ENCODE measurements at places on chromosomes 6 and 20.

GRCh38 chr6:167407239-167408064 is 82.6 kb downstream of the TTLL2 start:
- DNase-seq, result no peak

GRCh38 chr6:131792091-131792496 is 15.7 kb upstream of the ENPP1 start:
- DNase-seq, result no peak

- DNase-seq, result no peak
Observed at GRCh38 chr20:62212299-62212698, 7.8 kb downstream of the HRH3 start.

DNA sequence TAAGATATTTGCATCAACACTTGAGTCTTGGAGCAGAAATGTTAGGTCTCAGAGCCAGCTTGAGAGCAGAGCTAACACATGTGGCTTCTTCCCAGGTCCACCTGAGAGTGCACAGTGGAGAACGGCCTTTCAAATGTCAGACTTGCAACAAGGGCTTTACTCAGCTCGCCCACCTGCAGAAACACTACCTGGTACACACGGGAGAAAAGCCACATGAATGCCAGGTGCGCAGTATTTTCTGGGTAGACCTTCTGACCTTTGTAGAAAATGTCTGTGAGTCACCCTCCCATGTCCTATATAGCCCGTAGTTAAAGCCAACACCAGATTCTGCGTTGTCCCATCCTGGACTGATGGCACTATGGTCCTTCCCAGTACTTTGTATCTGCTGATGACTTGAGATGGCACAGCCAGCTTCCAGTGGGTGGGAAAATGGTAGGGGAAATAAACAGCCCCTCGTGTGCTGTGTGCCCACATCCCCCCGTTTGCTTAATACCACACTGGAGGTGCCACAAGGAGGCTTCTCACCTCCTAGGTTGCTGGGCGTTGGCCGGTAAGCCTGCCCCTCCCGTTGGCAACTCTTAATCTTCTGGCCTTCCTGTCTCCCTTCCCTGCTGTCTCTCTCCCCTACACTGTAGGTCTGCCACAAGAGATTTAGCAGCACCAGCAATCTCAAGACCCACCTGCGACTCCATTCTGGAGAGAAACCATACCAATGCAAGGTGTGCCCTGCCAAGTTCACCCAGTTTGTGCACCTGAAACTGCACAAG is 20.3 kb downstream of the PRDM1 start:
- DNase-seq, result no peak

GRCh38 chr20:35823147-35823546 is 51.3 kb downstream of the PHF20 start:
- no peak for DNase-seq

DNA sequence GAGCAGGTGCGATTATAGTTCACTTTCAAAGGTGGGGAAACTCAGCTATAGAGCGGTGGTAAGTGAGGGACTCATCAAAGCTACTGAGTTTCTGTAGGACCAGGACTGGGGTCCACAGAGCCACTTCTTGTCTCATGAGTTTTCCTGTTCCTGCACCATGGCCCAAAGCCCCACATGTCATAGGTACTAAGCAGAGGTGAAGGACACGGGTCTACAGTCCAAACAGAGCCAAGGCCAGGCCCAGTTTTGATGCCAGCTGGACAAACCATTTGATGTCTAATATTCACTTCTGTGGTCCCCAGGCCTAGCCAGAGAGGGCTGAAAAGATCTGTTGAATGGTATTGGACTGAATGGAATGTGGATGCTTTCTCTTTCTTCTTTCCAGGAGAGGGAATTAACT is 11.0 kb downstream of the BPIFB6 start:
- no peak for DNase-seq

- no peak for DNase-seq
Observed at GRCh38 chr20:54188132-54188849, 14.5 kb upstream of the CYP24A1 start.

- no peak for DNase-seq
Observed at GRCh38 chr6:157597461-157598312, 216.7 kb downstream of the ZDHHC14 start.

- DNase-seq, result no peak
Observed at GRCh38 chr6:142773859-142774648, 170.9 kb downstream of the HIVEP2 start.

- no peak for DNase-seq
Observed at GRCh38 chr6:33882154-33882553, 78.4 kb upstream of the MLN start.

DNA sequence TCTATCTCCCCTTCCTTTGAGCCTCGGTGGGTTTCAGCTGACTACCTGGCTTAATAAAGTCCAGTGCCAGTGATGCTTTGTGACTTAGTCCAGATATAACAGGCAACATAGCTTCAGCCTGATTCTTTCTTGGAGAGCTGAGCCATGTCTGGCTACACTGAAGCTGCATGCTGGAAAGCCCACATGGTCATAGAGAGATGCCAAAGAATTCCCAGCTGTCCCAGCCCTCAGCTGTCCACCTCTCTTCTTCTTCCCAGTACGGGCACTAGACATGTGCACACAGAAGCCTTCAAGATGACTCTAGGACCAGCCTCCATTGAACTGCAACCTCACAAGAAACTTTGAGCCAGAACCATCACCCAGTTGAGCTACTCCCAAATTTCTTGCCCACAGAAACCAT is 154.1 kb upstream of the MYLIP start:
- DNase-seq, result no peak

DNA sequence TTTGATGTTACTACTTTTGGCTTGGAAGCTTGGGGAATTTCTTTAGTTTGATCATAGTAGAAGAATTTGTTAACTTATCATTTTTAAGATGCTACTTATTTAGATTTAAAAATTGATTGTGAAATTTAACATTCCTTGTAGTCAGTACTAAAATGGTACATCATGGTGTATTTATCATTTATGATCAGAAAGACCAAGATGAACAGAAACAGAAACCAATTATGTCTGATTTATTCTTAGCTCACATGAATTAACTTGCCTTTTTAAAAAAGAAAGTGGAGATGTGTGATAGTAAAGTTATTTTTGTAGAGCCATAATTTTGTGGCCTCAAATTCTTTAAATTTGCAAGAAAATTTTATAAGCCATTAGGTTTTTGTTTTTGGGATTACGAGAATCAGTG is 77.6 kb downstream of the LIN28B start:
- DNase-seq, result no peak

- no peak for DNase-seq
Observed at GRCh38 chr6:91822581-91822980, 1235.7 kb upstream of the MAP3K7 start.

GRCh38 chr20:3172933-3173609 is at the start of gene LZTS3:
Gene LZTS3 (minus strand): TSS chr20:3173549. CDS start chr20:3167163, 6,386 bp downstream.
- peak; percentile 69 for DNase-seq

GRCh38 chr6:100622907-100623692 is 158.4 kb upstream of the SIM1 start:
- no peak for DNase-seq

DNA sequence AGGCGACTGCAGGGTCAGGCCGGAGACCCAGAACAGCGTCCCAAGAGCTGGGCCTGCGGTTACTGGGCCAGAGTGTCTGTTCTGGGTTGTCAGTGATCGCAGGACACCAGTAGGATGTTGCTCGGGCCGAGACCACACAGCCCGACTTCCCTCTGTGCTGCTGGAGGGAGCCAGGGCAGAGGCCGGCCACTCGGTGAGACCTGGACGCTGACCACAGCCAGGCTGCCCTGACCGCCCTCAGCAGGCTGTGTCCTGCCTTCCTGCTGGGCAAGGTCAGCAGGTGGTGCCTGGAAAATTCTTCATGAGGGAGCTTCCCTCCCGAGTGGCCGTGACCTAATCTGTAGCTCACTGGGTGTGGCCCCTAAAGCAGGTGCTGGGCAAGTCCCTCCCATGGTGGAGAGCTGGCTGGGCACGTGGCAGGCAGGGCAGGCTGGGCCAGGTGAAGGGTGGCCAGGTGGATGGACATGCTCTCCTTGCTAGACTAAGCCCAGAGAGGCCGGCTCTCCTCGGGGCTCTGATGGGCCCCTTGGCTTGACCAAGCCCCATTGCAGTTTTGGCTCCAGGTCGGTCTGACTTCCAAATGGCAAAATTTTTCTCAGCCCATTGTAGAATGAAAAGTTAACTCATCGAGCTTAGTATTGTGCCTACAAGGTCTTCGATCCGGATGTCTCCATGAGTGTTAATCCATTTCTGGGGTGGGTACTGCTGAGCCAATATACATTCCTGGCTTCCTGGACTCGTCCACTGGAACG is 1.9 kb downstream of the SLCO4A1 start:
- no peak for DNase-seq

- no peak for DNase-seq
Observed at GRCh38 chr6:87102151-87102621, 7.3 kb upstream of the CGA start.

DNA sequence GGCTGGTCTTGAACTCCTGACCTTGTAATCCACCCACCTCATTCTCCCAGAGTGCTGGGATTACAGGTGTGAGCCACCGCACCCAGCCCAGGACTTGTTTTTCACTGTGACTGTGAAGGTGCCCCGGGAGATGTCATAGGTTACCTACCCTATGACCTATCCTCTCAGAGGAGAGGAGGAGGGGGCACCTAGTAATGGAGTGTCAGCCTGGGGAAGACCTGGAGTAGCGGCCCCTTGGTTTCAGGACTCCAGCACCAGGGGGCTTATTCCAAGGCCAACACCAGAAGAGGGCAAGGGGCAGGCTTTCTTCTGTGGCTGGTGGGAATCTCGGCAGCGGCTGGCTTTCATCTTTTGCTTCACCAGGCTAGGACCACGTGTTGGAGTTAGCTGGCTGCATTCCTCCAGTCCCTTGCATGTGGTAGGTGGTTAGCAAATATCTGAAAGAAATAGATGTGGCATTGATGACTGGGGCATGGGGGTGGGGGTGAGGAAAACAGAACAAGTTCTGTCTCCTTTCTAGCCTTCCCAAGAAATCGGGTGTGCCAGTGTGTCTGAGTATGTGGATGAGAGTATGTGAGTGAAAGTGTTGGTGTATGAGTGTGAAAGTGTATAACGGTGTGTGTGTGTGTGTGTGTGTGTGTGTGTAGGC is 7.9 kb upstream of the ITPR3 start:
- no peak for DNase-seq

DNA sequence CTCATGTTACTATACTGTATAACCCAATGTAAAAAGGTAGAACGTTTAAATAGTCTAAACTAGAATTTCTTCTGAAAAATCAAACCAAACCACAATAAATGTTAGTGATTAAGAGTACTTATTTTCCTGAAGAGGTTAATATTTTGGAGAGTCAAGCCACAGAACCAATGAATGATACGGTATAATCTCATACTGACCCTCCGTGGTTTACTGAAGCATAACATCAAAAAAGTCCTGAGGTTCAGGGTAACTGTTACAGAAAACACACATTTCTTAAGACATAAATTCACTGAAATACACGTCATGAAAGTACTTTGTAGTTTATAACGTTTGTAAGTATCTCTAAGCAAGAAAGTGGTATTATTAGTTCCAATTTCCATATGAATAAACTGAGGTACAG is 28.9 kb downstream of the ESF1 start:
- no peak for DNase-seq

DNA sequence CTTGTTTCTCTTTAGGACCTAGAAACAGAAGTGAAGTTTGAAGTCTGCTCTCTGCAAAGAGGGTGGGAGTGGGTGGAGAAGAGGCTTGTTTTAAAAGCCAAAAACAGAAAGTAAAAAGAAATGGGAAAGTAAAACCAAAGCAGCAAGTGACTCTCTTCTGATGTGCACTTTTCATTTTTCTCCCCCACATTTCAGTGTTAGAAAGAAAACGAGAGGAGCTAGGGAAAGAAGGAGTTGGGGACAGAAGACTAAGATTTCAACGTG is 1.3 kb downstream of the C6orf141 start:
- no peak for DNase-seq

DNA sequence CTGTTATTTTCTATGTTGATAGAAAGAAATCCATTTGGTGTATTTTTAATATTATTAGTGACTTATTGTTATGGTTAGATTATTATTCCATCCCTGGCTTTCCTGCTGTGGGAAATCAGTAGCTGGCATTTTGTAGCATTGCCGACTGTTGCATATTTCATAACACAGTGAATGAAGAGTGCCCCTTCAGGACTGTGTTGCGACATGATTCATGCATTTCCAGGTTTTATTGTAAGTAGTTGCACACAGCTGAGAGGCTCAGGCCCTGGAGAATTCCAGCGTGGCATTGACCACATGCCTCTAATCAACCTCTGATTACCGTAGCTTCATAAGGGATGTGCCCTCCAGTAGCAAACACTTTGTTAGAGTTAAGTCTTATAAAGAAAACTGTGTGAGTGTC is 263.9 kb downstream of the FARS2 start:
- no peak for DNase-seq

- no peak for DNase-seq
Observed at GRCh38 chr6:117272032-117272866, 6.9 kb downstream of the VGLL2 start.

GRCh38 chr20:33689973-33690372 is 3.8 kb upstream of the E2F1 start:
- no peak for DNase-seq

DNA sequence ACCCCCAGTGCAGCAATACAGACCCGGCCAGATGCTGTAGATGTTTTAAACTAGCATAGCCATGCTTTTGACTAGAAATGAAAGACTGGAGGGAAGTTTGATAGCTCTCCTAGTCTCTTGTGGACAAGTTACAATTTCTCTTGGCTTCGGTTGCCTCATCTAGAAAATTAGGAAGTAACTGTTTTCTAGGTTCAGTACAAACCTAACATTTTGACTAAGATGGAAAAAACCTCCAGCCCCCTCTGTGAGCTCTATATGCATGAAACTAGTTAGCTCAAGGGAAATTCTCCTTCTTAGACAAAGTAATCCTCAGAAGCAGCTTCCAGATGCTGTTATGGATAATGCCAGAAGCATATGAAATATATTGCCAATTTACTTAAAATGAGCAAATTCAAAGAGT is 86.6 kb downstream of the RNF144B start:
- DNase-seq, result no peak

GRCh38 chr20:1798982-1799381 is 96.2 kb upstream of the SIRPA start:
- no peak for DNase-seq

DNA sequence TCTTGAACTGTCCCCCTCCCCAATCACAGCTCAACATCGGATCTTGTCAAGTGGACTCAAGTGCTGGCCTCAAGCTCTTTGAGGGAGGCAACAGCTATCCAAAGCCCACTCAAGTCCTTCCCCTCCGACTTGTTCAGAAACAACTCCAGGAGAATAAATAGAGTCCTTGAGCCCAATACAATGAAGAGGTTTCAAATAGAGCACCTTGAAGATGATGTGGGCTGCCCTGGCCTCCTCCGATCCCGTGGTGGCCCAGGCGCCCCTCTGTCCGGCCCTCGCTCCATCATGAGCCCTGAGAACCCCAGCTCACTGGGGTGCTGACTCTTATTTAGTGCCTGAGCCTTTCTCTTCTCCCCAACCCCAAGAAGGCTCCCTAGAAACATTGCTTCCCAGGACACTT is 164.3 kb upstream of the PMEPA1 start:
- DNase-seq, result no peak

DNA sequence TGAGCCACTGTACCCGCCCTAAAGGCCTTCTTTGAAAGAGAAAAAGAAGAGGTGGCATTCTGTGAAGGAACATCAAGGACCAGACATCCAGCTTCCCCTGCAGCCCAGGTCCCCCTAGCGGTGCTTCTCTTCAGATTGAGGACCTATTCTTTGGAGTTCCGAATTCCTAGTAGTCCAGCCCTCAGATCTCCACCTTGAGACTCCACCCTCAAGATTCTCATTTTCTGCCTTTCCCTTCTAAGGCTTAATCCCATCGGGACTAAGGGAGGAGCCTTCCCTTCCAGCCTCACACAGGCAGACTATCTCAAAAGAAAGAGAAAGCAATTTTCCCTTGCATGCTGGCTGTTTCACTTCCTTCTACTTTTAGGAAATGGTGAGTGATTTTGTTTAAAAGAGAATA is 32.5 kb downstream of the MUC22 start:
- DNase-seq, result no peak

Measured in stimulated activated CD4-positive, alpha-beta T cell treated with anti-CD3 and anti-CD28 coated beads, Interleukin-1b, Interleukin-23, amount 100 ng/mL, for 1 hour (primary cell).